SK-N-DZ (cell line): ENCODE measurements at places on chromosomes 7 and 10.

- no peak for DNase-seq
Observed at GRCh38 chr10:91341686-91342085, 68.5 kb upstream of the HECTD2 start.

GRCh38 chr10:12980713-12981306 is 20.7 kb downstream of the CCDC3 start:
- peak; percentile 22 for DNase-seq

DNA sequence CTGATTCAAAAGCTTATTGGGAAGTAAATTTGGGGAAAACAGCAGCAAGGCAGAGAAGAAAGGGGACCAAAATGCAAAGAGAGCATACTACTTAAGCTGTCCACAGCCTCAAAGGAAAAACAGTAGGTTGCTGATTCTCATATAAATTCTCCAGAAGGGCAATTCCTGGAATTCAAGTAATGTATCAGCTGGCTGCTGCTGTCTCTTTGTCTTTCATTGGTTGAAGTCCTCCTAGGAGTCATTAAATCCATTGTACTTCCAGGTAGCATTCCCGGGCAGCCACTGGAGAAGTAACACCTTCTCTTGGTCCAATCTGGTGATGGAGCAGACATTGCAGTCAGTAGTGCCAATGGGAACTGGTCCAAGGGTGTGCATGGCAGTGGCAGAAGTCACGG is 22.7 kb downstream of the BET1 start:
- no peak for DNase-seq

DNA sequence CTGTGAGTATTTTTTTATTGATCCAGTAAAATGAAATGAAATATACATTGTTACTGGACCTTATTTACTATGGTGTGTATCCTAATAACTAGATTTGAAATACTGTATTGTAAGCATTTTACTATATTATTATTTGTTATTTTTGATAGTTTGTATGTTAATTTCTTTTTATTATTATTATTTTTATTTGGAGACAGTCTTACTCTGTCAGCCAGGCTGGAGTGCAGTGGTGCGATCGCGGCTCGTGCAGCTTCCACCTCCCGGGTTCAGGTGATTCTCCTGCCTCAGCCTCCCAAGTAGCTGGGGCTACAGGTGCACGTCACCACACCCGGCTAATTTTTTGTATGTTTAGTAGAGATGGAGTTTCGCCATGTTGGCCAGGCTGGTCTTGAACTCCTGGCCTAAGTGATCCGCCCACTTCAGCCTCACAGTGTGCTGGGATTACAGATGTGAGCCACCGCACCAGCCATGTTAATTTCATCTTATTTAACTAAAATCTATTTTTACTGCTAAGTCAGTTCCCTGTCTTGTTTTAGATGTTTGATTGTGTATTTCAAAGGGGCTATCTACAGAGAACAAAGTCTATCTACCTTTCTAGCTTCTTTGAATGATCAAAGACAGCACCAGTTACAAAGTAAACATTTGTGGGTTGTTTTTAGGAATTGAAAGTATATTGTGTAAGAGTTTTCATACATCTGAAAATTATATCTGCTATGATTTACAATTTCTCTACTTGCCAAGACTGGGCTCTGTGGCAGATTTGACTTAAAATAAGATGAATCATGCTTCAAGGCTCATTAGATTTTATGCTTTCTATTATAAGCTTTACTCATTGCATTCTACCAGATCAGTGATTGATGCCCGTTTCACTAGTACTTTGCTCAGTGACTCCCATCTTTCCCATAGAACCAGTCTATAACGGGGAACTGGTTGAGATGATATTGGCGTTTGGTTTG is 41.6 kb downstream of the CDC123 start:
- DNase-seq = no peak

DNA sequence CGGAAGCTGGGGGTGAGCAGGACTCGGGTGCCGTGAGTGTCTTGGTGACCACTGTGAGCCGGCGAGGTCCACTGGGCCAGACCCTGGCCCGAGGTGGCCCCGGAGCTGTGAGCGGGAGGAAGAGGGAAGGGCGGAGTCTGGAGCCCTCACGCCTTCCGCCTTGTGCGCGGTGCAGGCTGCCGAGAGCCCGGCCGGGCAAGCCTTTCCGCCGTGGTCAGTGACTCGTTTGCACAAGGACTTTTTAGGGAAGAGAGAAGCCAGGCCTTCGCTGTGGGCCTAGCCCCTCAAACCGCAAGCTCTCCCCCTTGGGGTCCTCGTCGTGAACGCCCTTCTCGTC is 40.9 kb upstream of the ZNF32 start:
- DNase-seq = no peak

DNA sequence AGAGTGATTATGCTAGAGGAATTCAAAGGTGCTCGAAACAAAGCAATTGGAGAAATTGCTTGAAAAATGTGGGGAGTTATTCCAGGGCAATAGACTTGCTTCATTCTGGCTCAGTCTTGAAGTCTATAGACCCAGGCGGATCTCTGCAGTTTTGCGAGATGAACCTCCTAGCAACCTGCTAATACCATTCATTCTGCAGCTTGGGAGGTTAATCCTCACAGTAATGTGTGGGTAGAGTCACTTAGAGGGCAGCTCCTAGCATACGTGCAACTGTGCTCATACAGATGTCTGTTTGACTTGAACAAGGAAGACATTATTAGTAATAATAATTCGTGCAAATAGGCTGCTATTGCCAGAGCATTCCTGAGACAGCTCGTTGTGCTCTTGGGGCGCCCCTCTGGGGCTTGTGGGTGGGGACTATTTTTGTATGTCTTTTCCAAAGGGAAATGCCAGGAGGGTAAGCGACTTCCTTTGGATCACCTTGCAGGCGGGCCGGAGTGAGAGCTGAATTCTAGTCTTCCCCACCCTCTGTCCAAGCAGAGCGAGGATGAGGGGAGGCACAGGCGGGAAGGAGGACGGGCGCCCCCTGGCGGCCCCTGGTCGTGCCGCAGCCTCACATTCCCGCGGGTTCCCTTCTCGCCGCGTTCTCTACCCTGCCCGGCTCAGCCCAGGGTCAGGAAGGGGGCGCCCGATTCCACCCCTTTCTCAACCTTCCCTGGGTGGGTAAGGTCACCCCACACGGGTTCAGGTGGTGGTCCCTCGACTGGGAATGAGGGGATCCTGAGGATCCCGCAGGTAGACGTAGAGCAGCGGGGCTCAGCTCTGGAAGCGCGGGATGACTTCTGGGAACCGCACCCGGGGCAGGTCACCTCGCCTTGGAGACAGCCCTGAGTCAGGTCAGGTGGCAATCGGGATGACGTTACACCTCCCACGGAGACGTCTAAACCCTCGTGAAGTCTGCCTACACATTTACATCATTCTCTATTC is 241.5 kb downstream of the PHTF2 start:
- no peak for DNase-seq

DNA sequence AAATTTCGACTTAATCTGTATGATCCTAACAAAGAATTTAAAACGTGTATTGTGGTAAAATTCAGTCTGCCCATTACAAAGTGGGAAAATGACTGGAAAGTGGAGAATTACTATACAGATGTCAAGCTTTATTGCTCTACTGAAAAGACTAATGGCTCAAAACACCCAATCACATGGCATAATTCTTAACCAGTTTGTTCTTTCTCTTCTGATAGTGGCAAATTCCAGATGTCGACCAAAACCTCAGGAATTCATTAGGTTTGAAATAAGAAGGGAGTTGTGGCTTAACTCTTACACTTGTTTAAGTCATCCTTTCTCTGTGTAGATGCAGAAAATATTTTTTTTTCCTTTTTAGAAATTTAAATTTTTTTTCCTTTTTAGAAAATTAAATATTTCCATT is 1254.9 kb upstream of the LRRN3 start:
- DNase-seq = no peak

DNA sequence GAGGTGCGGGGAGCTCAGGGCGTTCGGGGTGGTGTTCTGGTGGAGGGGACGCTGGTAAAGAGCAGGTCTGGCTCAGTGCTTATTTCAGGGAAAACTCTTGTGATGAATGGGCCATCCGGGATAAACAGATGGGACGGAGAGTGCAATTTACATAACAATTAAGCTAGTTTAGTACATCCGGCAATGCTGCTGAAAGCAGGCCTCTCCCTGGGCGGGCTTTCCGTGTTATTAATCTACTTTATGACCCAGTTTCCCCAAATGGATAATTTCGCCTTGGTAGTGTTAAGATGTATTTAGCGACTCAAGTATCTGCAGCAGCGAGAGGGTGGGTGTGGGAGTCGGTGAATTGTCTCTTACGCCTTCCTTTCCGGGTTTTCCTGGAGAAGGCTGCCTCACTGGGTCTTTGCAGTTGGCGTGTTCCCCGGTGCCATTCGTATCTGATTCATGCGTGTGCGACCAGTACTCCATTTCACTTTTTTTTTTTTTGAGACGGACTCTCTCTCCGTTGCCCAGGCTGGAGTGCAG is 25.2 kb downstream of the FOXK1 start:
- no peak for DNase-seq

- no peak for DNase-seq
Observed at GRCh38 chr7:116804471-116804870, 57.9 kb upstream of the CAPZA2 start.

DNA sequence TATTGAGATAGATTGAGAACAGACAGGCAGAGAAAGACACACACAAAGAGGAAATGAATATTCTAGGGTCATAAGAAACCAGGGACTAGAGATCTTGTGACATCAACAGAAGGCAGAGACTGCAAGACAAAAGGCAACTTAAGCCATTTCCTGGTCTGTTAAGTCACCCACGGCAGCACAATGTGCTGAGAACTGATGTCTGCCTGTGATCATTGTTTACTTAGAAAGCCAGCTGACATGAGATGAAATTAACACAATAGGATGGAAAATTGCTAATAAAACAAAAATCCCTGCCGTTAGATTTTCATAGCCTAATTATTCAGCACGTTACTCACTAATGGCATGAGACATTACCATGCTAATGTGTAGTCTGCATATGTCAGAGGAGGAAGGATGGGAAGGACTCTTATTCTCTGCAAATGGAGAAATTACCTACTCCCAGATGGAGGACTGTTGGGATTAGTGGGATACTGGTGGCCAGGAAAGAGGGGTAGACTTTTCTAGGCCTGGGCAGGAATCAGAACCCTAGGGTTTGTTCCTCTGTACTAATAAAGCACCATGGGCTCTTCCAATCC is 191.3 kb upstream of the PODXL start:
- DNase-seq = no peak

- no peak for DNase-seq
Observed at GRCh38 chr10:69458430-69459100, 7.3 kb downstream of the TSPAN15 start.

DNA sequence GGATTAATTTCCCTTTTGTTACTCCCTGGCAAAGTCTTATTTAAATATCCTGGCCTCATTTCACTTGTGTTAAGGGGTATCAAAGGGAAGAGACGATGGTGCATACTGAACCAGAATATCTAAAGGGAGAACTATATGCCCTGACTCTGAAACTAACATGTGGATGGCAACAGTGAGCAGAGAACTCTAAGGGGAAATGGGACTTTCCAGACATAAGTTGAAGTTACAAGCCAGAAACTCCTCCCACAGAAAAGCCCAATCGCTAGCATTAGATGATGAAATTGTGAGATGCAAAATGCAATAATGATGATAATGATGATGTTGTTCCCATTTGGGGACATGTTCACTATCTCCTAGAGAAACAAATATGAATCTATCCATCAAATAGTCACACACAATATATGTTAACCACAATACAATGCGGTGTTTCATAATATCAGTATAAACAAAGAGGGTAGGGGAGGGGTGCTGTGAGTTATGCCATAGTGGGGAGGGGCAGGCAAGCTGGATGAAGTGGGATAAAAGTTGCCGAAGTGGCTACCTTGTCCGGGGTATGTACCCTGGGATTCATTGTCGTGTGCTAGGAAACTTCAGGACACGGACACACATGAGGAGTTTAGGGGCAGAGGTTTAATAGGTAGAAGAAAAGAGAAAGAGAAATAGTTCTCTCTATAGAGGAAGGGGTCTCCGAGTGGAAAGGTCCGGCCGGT is 37.1 kb downstream of the TMEM229A start:
- no peak for DNase-seq

- no peak for DNase-seq
Observed at GRCh38 chr7:156751319-156751718, 110.7 kb downstream of the RNF32 start.

- DNase-seq = no peak
Observed at GRCh38 chr7:98687111-98687751, 70.1 kb downstream of the NPTX2 start.

DNA sequence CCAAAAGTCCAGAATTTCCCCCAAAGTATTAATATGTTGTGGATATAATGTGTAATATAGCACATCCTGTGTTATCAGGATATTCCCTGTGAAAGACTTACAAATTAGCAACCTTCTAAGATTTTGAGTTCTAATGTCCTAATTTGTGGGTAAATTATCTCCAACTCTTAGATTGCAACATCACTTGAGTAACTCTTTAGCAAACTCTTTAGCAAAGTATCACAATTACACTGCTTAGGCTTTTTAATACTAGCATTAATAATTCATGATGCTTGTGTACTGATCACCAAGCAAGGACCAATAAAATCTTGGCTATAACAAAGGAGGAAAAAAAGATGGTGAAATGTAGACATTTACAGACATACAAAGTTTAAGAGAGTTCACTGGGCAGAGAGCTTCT is 27.7 kb downstream of the HIP1 start:
- DNase-seq = no peak

- DNase-seq = peak; percentile 43
Observed at GRCh38 chr7:129210256-129210988, 14.4 kb upstream of the AHCYL2 start.

DNA sequence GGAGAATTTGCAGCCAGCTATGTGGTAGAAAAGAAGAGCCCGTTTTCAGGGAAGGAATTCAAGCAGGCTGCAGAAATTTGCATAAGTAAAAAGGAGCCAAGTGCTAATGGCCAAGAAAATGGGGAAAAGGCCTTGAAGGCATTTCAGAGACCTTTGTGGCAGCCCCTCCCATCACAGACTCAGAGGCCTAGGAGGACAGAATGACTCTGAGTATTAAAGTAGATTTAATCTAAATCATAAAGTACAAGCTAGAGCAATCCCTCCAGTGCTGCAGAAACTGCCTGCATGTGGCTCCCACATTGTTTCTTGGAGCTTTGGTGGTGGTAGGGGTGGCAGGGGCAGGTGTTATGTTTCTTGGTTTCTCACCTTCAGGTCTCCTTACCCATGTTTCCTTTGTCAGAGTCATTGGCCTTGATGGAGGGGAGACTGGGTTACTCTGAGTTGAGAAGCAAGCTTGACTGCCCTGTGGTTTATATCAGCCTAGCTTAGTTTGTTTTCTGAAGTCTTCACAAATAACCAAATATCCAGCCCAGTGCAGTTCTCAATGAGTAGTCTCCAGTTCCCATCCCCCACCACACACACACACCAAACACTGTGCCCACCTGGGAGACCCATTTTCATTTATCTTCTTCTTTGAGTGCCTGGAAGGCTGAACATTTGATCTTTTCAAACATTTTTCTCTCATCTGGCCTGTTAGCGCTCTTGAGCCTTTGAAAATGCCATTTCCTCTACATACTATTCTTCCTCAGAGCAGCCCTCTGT is 34.5 kb downstream of the ITPRIP start:
- no peak for DNase-seq
